ENCODE measurements at places on chromosomes 6 and 20. TPM values are rescaled to one million over a fixed set of nuclear protein-coding genes. Genes with fewer than 3 reads are reported as not detected.

GRCh38 chr20:59646487-59646886, 42.1 kb downstream of the PHACTR3 start:
- no peak for DNase-seq

DNA sequence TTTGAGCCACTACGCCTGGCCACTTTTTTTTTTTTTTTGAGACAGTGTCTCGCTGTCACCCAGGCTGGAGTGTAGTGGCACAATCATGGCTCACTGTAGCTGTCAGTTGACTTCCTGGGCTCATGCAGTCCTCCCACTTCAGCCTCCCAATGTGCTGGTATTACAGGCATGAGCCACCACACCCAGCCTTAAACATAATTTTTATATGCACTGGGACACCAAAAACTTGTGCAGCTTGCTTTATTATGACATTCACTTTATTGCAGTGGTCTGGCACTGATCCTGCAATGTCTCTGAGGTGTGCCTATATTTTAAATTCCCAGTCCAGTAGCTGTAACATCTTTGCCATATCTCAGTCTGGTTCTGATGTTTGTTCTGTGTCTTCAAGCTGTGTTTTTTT, 34.7 kb downstream of the KAT14 start:
- no peak for DNase-seq

DNA sequence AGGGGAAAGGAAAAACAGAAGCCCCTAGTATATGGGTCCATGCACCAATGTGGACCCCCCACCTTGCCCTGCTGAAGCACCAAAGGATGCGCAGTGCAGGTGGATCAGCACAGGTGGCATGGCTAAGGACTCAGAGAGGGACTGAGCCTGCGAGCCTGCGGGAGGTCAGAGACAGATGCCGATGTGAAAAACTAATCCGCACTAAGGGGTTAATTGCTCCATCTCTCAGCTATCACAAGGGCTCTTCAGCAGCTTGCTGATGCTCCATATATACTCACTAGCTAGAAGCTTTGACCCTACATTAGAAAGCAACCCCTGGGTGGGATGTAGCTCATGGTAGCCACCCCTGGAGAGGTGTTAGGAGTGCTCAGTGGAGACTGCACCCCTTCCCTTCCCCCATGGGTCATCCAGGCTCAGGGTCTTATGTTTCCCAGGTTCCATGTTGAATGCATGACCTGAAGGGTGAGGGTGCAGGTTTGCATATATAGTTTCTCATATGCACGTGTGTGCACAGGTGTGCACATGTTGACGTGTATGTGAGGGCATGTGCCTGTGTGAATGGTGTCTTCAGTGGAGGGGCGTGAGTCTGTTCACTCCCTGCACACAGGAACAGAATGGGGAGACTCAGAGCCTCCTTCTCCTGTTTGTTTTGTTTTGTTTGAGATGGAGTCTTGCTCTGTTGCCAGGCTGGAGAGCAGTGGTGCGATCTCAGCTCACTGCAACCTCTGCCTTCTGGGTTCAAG, 13.4 kb upstream of the IP6K3 start:
- no peak for DNase-seq

- no peak for DNase-seq
Measured at GRCh38 chr6:40280231-40280630, 306.9 kb downstream of the LRFN2 start.

DNA sequence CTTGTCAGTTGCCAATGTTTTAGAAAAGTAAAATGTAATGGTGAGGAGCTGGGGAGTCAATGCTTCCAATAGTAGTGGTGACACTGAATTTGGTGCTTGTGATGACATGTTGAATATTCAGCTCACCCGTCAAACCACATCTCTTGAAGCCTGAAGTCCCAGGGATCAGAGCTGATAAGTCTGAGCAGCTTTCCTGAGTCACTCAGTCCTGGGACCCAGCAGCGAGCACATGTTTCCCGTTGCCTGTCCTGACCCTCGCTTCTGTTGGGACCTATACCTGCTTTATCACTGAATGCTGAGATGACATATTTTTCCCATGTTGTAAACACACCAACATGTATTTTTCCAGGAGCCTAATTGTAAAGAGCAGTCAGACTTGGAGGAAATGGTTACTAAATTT, 693.6 kb downstream of the QKI start:
- DNase-seq = no peak

PMEPA1 gene
- total RNA-seq = 12.2 TPM

- DNase-seq = no peak
Measured at GRCh38 chr6:163863565-163863964, 449.0 kb downstream of the QKI start.

ENPP4 gene
- 19.6 TPM for total RNA-seq

DNA sequence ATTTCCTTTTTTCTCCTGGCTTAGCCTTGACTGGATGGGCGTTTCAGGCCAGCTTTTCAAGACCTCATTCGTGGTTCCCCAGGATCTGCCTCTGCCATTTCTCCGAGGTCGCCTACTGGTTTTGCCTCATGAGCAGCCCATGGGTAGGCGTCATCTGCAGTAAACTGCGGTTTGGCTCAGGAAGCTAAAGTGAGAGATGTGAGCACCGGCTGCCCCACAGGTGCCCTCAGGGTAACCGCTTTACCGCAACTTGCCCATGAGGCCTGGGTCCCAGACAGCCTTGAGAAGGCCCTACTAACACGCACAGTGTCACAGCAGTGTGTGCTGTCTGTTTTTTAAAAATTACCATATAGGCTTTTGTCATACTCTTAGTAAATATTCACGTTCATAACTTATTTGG, 53.4 kb upstream of the TBXT start:
- DNase-seq = no peak

- DNase-seq = peak; percentile 27
Measured at GRCh38 chr20:25039697-25040437, 18.1 kb downstream of the ACSS1 start.

SLC13A3 gene
- 0.11 TPM for total RNA-seq

- no peak for DNase-seq
Measured at GRCh38 chr6:150775415-150776203, 89.9 kb upstream of the MTHFD1L start.

SRC gene
- total RNA-seq = 7.6 TPM

DNA sequence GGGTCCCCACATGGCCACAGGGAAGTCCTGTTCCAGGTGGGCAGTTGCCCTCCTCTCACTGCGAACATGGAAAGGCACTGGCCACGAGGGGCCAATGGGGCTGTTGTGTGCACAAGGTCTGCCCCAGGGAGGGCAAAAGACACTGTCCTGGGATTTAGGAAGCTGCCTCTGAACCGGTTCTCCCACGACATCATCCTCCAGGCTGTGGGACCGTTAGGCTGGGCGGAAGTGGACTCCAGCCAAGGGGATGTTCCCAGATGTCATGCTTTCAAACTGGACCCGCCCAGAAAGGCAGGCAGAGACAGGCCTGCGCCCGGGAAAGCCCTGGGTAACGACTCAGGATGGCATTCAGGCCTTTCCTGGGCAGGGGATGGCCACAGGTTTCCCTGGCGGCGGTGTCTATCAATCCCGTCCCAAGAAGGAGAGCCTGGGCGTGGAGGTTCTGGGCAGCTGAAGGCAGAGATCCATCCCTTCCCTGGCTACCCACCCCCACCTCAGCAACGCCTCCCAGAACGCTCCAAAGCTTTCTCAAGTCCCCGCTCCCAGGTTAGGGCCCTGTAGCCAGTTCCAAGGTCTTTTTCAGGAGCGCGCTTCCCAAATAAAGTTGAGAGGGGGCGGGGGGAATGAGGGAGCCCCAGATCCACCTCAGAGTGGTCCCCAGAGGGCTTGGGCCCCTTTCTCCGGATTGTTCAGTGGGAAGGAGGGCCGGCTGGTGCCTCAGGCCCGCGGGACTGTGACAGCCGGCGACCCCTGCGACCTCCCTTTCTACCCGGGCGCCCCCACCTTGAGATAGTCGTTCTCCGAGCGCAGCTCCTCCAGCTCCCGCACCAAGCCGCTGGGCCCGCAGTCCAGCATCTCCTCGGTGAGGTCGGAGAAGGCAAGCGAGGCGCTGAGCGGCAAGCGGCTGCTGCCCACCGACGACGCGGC, 13.8 kb upstream of the TLDC2 start:
- DNase-seq = peak; percentile 93

NRSN1 gene
- not detected for total RNA-seq

DNA sequence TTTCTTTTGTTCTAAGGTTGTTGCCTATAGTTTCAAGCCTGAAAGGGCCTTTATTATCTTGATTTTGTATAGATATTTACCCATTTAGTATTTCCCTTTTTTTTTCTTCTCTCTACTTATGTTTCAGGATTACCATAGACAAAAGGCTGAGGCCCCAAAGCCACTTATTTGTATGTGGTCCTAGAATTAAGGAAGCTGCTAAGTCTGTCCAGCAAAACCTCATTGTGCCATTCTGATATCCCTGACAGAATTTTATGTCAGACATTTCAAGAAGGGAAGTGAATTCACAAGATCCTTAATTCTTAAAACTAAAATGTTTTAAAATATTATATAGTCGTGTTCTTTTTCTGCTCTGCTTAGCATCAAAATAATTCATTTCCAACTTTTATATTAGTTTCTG, 6.9 kb downstream of the HAO1 start:
- no peak for DNase-seq

SYCP2L gene
- total RNA-seq = not detected

GRCh38 chr6:38755874-38756273, 40.8 kb downstream of the DNAH8 start:
- DNase-seq = peak; percentile 21

DNA sequence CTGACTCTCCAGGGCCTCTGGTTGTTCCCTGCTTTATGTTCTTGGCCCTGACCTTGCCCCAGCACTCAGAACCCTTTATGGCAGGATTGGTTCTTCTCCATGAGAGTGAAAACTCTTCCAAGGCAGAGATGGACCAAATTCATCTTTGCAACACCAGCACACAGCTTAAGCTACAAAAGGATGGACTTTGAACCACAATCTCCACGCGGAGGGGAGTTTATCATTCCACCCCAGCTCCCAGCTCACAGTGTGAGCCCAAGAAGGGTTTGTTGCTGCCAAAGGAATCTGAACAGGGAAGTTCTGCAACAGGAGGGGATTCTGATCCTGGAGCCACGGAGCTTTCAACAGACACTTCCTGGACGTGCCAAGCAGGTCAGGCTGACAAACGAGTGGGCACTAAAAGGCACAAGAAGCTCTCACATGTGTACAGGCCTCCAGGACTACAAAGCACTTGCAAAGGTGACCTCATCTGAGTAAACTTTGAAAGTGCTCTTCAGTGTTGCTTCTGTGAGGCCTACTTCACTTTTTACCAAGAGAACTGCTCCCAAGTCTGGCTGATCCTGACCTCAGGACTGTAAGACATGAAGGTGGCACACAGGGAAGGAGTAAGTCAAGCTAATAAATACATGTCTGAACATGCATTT, 8.9 kb downstream of the FITM2 start:
- DNase-seq = no peak

GSTA2 gene
- not detected for total RNA-seq

DNA sequence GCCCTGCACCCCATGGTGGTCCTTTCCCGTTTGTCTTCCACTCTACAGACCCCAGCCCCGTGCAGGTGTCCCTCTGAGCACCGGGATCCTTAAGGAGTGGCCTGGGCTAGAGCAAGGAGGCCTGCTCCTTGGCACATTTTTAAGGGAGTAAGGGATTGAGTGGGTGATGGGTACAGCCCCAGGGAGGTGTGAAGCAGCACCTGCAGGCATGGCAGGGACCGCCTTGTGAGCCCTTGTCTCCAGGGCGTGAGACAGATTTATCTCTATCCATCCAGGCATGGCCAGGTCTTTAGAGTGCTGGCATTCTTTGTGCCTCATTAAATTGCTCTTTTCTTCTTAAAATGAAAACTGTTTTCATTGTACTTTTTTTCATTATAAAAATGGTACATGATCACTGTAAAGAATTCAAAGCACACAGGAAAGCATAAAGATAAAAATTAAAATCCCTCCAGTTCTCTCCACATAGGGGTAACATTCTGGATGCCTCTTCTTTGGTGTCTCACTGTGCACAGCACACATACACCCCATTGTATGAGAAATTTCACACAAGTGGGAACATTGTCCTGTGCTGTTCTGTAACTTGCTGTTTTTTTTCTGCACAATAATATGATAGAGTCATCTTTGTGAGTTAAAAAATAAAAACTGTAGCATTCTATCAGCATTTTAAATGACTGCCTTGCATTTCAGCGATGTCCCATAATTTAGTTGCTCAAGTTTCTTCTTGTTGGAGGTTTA, 31.9 kb upstream of the ZNF831 start:
- no peak for DNase-seq

OPRM1 gene
- not detected for total RNA-seq

IL20RA gene
- 0.27 TPM for total RNA-seq

All from Daoy (cell line).